Activated T-cell treated with anti-CD3 and anti-CD28 coated beads, Interleukin-2, amount 50 U/mL, for 72 hours (primary cell): ENCODE measurements at places on chromosomes 2 and 18.

- DNase-seq: no peak
These were observed 94.7 kb upstream of the CDKL4 start for GRCh38 chr2:39338502-39338901.

GRCh38 chr2:55616551-55617174 is 759 bp downstream of the PPP4R3B start:
- peak; percentile 24 for DNase-seq

GRCh38 chr2:64602436-64602835 is 51.3 kb downstream of the SERTAD2 start:
- DNase-seq: no peak

DNA sequence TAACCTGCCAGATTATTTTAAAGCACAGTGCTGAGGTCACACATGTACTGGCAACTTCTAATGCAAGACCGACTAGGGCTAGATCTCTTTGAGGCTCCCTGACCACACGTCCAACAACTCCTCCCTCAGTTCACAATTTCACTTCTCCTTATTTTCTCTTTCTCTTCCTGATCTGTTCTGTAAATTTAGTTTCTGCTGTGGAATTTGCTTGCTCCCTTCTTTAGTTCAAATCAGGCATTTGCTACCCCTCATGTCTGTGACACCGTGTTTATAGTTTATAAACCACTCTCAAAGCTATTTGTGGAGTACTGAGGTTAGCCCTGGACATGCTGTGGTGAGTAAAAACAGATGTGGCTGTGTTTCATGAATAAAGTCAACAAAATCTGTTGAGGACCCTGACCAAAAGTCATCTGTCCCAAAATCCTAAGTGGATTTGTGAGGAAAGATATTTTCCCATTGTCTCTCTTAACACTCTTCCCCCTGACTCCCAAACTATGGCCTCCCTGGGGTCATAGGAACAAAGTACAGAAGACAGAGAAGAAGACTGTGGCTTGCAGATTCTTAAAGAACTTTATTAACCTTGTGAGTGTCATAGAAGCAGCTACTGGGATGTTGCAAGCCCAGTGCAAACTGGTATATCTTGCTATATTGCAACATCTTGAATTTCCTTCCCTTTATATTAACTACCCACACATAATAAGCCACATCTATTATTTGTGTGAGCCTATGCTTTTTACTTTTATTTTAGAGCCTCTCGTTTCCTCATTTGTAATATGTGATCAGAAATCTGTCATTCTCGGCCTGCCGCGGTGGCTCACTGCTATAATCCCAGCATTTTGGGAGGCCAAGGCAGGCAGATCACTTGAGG is 3.5 kb upstream of the NAGK start:
- DNase-seq: no peak

DNA sequence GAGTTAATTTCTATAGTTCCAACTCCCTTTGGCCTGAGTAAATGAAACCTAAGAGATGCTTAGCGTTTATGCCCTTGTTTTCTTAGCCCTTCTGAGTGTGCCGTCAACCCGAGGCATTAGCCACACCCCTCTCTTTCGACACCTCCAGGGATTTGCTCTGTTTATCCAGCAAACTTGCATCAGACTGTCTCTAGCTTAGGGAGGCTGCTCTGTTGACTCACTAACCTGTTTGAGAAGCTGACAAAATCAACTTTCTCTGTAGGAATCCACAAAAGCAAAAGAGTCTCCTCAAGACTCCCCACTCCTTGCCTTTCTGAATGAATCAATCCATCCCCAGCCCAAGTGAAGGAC is 317.6 kb downstream of the TNS1 start:
- DNase-seq: no peak

DNA sequence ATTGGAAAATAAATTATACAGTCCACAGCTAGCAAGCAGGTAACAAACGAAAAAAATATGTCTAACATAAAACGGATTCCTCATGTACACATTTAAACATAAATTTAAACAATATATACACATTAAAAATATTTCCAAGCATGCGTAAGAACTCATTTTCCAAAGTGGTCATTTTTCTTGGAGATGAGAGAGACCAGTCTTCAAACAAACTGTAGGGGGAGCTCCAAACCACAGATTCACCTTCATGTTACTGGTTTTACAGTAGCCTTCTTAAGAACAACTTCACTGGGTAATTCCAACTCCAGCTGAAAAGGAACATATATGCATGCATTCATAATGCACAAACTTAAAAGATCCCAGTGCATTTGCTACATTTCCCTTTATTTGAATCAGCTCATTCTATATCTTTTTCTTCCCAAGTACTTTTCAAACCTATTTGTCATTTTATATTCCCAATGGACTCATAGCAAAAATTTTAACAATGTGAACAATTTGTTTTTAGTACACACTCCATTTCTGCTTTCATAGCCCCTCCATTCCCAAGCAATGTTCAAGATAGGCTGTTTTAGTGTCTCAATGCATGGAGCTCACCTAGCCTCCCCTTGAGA is 4.7 kb upstream of the STAMBP start:
- peak; percentile 39 for DNase-seq

DNA sequence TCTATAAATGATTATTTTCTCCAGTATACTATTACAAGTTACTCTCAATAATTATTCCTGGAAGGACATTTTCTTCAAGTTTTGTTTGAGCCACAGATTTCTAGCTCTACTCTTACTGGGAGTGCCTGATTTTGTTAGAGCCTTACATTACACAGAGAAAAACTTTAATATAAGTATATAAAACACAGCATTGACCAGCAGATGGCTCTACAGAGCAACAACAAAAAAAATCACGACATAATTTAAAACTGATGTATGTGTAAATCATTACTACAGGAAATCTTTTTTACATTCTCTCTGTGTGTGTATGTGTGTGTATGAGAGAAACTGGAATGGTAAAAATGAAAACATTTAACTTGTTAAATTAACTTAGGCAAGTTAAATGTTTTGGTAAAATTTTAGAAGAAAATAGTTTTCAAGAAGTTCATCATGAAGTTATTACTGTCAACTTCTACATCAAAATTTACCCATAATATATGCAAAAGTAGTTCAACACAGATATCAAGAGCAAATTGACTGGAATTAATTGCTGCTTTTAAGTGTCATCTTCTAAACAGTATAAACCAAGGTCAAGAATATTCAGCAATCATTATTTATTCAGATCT is 103.3 kb downstream of the MDH1 start:
- no peak for DNase-seq

DNA sequence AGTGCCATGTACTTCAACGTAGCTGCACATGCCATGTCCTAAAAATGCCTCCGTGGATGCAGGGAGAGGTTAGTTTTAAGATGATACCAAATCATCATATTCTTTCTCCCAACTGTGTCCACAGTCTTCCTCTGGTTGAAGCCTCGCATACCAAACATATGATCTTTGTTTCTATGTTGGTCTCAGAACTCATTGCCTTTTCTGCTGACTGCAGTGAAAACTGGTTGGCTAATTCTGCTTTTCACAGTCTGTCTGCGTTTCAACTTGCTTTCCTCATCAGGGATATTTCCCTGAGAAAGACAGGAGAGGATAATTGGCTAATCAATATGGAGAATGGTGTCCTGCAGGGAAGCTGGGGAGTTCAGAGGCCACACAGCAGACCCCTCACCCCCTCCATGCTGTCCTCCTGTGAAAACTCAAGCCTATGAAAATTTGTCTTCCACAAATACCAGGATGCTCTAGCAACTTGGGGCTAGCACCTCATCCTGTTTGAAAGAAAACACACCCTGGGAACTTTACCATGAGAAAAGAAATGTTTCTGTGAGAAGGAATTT is 192.2 kb upstream of the PXDN start:
- no peak for DNase-seq

- DNase-seq: no peak
These were observed 155.6 kb upstream of the CCDC68 start for GRCh38 chr18:55114876-55115275.

GRCh38 chr2:8214036-8214615 is 467.7 kb upstream of the ID2 start:
- DNase-seq: no peak

DNA sequence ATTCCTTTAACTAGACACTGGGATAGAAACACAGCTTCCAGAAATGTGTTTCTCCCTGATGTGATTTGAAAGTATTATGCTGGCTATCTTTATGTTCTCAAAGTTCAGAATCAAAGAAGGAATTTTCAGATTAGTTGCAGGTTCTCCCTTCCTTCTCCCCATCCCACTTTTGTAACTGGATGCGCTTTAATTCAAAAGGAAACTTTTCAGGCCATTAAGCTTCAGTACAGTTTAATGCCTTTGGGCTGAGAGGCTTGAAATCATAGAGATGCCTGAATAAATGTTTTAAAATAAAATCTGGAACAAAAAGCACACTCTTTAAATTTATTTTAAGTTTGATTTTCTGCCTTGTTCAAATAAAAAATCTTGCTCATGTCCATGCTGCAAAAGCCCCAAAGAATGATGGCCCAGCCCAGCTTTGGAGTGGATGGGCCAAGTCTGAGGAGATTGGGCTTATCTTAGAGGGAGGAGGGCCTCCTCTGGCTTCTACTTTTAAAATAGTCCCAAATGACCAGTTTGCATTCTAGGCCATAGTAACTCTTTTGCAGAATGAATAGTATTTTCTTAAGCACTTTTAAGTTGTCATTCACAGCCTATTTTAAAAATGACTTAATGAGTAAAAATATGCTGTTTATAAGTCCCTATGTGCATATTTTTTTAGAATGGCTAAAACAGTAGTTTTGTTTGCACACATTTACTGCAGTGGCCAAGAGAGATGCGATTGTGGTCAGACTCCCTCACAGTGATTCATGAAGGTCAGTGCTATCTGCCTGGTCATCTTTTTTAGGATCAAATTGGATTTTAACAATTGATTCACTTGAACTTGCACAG is 129.2 kb downstream of the MTX2 start:
- no peak for DNase-seq

GRCh38 chr2:63424329-63425078 is 163.8 kb downstream of the WDPCP start:
- DNase-seq: peak; percentile 2
